ENCODE measurements at places on chromosomes 5 and 9. TPM values are rescaled to one million over a fixed set of nuclear protein-coding genes. Genes with fewer than 3 reads are reported as not detected.

Gene POC5
- 51.1 TPM for total RNA-seq

Gene SLC28A3
- total RNA-seq = 0.06 TPM

Gene SYK
- total RNA-seq = 10.0 TPM

Gene PCSK1
- total RNA-seq = 2.2 TPM

Gene PCDHGC4
- 0.18 TPM for total RNA-seq

Gene ANKRD33B
- total RNA-seq = 1.5 TPM

Gene GIN1
- total RNA-seq = 22.5 TPM

Gene CCNB1
- total RNA-seq = 1,008 TPM

Gene SGCD
- 1.4 TPM for total RNA-seq

Gene HNRNPK
- total RNA-seq = 597 TPM

Gene SYNPO
- total RNA-seq = 5.4 TPM

Gene NTRK2
- total RNA-seq = 0.29 TPM

Gene PTPN3
- total RNA-seq = 10.4 TPM

All from Daoy (cell line).